ENCODE measurements at places on chromosomes 5 and 9.

GRCh38 chr9:136543280-136543679 is 2.6 kb downstream of the NOTCH1 start:
- no peak for DNase-seq

GRCh38 chr5:179870403-179870903 is 11.8 kb upstream of the MRNIP start:
- no peak for DNase-seq

DNA sequence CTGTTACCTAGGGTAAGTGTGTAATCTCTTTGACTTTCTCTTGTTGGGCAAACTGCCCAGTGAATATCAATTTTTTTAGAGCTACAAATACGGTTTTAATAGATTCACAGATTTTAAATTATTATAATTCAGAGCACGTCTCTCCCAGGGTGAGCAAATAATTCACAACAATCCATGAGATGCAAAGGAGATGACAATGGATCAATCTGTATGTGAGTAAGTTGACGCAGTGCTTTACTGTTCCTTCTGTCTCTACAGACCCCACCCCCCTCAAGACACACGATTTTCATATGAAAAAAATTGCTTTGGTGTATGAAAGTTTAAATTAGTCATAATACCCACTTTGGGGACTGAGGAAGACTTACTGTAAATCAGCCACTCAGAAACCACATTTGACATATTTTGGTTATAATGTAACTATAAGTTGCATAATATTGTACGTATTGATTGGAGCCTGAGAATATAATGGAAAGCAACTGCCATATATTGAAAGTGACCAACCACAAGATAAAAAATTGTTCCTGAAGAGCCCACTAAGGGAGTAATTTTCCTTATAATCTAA is 201.7 kb downstream of the BNC2 start:
- no peak for DNase-seq

DNA sequence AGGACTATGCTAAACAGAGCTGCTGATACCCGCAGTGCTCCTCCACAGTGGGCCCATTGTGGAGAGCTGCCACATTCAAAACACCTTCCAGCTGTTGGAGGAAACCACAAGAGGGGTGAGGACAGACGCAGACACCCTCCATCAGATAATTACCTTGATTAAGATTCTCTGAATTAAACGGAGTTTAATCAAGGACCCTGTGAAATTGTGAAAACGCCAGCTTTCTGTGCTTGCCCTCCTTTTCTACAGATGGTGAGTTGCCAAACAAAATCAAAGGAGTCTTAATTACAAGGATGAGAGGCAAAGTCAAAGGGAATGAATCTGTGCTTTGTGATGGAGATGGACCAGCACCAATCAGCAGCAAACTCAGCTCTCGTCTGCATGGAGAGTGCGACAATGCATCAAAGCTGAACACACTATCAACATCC is 596.1 kb downstream of the ELAVL2 start:
- DNase-seq = peak; percentile 28

- no peak for DNase-seq
Observed at GRCh38 chr5:10825897-10826644, 65.0 kb upstream of the DAP start.

- no peak for DNase-seq
Observed at GRCh38 chr5:102830241-102830640, 75.1 kb downstream of the PAM start.

GRCh38 chr5:34570721-34571676 is 85.1 kb upstream of the RAI14 start:
- DNase-seq = no peak

DNA sequence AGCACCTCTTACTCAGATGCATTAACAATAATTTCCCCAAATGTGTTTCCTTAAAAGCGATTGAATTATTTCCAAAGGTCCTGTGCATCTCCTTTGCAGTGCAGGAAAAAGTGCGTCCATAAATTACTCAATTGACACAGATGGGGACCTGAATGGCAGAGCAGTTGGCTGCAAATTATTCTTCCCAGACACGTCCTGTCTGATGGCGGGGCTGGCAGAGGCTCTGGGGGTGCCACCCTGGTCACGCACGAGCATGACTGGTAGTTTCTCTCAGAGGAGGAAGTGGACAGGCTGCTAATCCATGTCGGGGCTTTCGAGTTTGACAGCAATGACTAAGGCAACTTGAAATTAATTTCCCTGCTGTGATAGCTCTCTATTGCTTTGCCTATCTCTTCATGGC is 264.8 kb upstream of the BRINP1 start:
- DNase-seq = no peak

GRCh38 chr9:71571186-71571585 is 197.1 kb downstream of the CEMIP2 start:
- no peak for DNase-seq

GRCh38 chr5:83917261-83917908 is 196.7 kb upstream of the HAPLN1 start:
- DNase-seq = no peak

DNA sequence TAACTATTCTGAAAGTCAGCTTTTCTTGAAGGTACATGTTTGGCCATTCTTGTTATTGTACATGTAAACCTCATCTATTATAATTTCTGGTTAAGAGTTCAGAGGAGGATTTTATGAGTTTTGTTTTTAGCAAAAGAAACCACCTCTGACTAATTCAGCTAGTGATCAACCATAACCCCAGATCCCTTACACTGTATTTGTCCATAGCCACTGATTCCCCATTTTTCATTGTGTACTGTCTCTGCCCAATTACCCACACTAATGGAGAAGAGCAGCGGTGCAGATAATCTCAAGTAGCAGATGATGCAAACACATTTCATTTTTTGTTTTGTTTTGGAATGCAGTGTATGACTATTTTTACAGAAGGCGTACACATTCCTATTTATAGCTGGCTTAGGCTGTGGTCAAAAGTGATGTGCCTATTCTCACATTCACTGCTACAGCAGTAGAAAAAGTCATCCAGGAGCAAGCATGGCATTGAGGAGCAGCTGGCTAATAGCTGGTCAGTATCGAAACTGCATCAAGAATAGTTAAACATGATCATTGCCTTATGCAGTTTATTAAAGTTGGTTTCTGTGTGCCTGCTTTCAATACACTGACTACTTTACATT is 988.3 kb downstream of the DTWD2 start:
- DNase-seq = no peak

DNA sequence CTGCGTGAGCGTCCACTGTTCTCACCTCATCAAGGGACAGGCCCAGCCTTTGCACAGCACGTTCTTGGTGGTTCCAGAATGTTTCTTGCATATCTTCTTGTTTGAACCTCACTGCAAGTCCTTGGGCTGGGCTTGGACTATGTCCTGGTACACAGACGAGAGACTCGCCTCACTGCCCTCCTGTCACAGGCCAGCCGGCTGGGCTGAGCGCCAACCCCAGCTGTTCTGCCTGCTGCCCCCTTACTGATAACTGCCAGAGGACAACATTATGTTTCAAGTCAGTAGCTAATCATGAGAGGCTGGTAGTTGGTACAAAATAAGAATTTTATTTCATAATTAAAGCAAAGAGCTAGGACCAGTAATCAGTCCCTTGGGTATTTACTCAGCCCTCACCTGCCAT is 52.8 kb upstream of the LRRTM2 start:
- peak; percentile 84 for DNase-seq

DNA sequence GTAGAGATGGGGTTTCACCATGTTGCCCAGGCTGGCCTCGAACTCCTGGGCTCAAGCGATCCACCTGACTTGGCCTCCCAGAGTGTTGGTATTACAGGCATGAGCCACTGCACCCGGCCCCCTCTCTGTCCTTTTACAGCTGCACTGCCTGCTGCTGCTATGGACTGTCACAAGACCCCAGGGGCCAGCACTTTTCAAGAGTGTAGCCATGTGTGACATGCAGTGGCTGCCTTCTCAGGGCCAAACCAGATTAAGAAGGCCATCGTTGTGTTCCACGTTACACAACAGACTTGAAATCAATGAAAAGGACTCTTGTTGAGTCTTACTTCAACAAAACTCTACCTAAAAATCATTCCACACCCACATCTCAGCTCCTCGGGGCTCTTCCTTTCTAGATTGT is 78.9 kb upstream of the ICE1 start:
- DNase-seq = no peak

GRCh38 chr9:92738661-92739081 is 26.0 kb downstream of the BICD2 start:
- DNase-seq = peak; percentile 66

DNA sequence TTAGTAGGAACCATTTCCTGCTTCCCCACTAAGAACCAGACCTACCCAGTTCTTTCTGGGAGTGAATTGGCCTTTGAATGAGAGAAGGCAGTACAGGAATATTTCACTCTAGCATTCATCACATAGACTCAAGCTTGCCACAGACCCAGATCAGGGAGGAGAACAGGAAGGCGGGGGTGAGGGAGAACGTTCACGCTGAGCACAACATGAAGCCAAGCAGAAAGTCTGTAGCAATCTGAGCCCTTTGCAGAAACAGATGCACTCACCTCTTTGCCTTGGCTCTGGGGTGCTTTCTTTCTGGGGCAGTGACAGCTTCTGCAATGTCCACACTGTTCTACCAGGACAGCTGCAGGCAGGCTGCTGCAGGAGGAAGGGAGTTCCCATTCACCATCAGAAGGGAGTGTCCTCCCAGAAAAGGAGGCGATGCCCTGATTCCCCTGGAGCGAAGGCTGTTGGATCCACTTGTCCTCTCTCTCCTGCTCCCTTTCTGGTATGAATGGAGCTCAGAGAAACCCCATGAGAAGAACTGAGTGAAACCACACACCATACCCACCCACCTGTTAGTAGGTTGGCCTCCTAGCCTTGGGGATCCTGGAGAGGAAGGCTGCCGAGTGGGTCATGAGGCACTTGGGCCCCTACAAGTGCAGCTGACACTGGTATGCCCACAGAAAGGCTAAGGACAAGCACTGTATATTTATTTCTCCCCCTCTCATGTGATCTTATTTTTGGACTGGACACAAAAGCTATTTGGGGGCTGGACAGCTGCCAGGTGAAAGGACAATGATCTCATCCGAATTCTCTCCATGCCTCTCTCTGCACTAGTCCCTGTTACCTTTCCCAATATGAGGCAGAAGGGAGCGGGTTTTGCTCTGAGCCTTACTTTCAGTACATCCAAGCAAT is 11.7 kb upstream of the FGF1 start:
- DNase-seq = peak; percentile 21

GRCh38 chr5:95892784-95893354 is 68.8 kb downstream of the ELL2 start:
- DNase-seq = peak; percentile 14

DNA sequence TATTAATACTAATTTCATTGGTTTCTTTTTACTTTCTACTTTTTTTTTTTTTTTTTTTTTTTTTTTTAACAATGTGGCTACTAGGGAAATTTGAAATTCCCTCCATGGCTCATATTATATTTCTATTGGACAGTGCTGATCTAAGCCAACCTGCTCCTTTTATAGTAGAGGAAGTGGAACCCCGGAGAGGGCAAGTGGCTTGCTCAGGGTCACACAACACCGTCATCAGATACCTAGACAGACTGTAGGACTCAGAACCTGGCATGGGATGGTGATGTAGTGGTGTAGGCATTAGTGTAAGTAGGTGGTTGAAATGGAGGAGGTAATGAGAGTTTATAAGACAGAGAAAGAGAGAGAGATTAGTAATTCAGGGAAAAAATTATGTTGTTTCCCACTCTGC is 10.8 kb downstream of the ZNF618 start:
- DNase-seq = no peak

- DNase-seq = no peak
Observed at GRCh38 chr9:72338631-72339030, 26.4 kb downstream of the ZFAND5 start.

DNA sequence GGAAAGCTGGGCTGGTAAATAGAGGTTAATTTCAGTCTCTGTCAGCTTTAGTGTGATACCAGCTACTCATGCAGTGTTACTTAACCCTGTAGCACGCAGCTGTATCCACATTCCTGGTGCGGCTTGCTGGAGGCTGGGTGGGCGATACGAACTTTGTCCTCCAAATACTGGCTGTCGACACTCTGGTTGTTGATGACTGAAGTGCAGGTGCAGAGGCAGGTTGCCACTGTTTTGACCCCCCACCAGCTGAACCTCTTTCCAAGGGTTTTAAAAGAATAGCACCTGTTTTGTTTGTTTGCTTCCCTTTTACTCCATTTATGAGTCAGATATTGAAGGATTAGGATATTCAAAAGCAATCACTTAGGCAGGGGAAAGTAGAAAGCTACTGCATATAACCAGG is 4.4 kb upstream of the RABGAP1 start:
- DNase-seq = no peak

DNA sequence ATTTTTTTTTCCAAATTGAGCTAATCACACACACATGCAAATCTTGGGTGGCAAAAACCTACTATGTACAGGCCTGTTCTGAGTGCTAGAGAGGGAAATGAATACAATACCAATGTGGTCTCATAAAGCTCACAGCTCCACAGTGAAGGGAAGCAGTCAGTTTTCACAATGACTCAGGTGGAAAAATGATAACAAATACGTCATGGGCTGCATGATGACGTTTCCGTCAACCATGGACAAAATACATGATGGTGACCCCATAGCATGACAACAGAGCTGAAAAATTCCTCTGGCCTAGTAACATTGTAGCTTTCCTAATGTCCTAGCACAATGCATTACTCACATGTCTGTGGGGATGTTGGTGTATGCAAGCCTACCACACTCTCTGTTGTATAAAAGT is 252.5 kb downstream of the TRIM32 start:
- DNase-seq = no peak

DNA sequence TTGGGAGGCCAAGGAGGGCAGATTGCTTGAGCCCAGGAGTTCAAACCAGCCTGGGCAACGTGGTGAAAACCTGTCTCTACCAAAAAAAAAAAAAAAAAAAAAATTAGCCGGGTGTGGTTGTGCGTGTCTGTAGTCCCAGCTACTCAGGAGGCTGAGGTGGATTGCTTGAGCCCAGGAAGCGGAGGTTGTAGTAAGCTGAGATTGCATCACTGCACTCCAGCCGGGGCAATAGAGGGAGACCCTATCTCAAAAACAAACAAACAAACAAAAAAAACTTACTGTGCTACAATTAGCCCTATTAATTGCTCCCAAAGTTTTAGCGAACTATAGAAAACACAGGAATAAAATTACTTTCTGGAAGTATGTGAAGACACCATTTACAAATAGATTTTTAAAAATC is 67.6 kb downstream of the ANKHD1 start:
- no peak for DNase-seq

- no peak for DNase-seq
Observed at GRCh38 chr9:108642871-108643270, 212.9 kb downstream of the ACTL7B start.

DNA sequence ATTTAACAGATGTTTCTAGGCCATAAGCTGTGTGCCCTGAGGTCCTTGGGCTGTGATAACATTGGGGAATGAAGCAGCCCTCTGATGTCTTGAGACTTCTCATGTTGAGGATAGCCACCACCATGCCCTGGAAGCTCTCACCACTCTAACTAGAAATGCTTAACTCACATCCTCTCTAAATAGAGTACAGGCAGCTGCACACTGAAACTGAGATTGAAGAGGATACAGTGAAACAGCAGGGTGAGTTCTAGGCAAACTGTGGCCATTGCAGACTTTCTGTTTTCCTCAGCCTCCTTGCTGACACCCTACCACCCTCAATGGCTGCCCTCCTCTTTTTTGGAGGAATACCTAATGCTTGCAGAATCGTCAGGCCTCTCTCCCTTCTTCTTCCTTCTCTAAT is 22.4 kb downstream of the UTP15 start:
- no peak for DNase-seq
